Hepatocyte (in vitro differentiated cells): ENCODE measurements at places on chromosomes 1 and 21.

GRCh38 chr1:61397935-61398334, 315.6 kb downstream of the NFIA start:
- peak; percentile 22 for DNase-seq

DNA sequence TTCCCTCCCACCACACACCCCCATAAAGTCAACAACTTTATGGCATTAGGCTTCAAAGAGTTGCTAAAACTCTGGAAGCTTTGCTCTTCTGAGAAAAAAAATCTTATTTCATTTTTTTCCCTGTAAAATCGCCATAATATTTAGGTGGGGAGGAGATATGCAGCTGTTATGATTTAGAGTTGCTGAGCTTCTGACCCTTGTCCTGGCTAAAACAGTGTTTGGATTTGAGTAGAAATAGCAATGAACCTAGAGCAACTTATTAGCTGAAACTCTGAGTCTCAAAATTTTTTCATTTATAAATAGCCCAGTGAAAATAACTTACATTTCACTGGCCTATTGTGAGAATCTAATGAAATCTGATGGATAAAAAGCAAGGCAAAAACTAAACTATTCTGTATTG, 482.8 kb upstream of the NFIA start:
- no peak for DNase-seq

- DNase-seq: peak; percentile 97
Observed at GRCh38 chr1:155134880-155135414, 705 bp upstream of the SLC50A1 start.

DNA sequence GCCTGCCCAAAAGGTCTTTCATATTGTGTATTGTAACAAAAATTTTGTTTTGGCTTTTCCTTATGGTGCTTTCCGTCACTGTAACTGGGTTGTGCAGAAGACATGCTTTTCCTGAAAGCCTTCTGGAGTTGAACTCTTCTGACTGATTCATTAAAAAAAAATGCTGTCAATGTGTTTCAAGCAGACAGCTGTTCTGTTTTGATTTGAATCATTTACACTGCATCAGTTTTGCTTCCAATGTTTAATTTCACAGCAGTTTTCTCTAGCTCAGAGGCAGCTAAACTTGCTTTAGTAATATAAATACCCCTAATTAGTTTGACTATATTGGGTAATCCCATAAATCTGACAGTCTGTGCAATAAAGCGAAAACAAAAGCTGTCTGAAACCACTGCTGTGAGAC, 7.9 kb downstream of the UTP11 start:
- DNase-seq: no peak

DNA sequence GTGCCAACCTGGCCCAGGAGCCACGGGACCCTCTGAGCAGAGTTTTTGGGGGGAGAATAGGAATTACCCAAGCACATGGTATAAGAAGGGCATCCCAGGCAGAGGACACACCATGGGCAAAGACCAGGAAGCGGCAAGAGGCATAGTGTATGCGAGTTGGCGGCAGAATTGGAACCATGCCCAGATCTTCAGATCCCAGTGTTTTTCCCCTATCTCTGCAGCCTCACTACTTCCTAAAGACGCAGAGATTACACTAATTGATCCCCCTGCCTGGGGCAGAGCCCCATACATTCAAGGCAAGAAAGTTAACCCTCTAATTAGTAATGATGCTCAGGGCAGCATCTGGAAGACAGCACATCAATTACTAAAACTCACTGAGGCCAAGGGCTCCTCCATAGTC, 48.2 kb downstream of the SYT2 start:
- DNase-seq: no peak

- DNase-seq: no peak
Observed at GRCh38 chr1:71233645-71234044, 152.8 kb upstream of the ZRANB2 start.

DNA sequence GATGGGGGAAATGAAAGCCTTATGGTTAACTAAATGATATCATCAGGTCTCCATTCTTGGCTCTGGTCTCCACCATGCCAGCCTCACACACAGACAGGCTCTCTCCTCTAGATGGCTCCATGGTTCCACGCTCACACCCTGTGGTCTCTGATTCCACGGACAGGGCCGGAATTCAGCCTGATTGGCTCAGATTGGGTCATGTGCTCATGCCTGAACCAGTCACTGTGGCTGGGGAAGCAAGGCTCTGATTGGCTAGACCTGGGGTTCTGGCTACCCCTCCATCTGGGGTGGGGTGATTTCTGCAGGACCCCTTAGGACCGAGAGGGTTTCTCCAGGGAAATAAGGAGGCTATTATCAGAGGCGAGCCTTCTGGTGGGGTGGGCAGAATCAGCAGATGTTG, 277.0 kb downstream of the PTPRU start:
- peak; percentile 48 for DNase-seq

DNA sequence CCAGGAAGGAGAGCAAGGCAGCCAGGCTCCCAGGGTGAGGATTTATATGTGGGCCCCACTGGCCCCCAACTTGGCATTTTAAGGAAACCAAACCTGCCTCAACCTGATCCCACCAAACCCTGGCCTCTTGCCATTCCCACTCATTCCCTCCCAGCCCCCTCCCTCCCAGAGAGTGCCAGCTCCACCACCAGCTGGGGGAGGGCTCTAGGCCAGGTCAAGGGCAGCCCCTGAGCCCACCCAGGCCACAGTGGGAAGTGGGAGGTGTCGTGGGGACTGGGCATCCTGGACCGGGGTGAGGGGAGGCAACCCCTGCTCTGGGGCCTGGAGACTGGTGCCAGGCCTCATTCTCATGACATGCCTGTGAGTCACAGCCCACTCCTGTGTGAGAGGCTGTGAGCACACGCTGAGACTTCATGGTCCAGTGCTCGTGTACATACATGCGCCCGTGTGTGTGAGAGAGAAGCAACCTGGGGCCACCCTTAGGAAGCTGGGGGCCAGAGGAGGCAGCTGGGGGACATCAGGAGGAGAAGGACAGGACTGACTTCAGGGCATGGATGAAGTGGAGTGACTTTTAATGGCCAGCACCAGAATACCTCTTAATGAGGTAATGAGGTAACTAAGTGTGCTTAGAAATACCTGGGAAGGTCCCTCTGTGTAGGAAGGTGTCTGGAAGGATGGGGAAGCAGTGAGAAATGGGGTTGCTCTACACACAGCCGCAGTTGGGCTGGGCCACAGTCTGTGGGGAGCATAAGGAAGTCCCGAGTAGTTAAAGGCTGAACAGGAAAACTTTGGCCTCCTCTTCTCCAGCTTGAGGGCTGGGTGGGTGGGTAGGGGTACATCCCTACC, at the start of gene S100A2:
Gene S100A2, minus strand, starts transcription at position 316 of the 846 bp plus-strand sequence. CDS start 1,967 bp downstream, outside the sequence.
- peak; percentile 79 for DNase-seq
